ENCODE measurements at places on chromosomes 2 and 18.

GRCh38 chr2:195674491-195675221 lies 17.6 kb downstream of the SLC39A10 start:
- no peak for DNase-seq

GRCh38 chr2:161223139-161223732 lies 63.0 kb downstream of the TANK start:
- no peak for DNase-seq

DNA sequence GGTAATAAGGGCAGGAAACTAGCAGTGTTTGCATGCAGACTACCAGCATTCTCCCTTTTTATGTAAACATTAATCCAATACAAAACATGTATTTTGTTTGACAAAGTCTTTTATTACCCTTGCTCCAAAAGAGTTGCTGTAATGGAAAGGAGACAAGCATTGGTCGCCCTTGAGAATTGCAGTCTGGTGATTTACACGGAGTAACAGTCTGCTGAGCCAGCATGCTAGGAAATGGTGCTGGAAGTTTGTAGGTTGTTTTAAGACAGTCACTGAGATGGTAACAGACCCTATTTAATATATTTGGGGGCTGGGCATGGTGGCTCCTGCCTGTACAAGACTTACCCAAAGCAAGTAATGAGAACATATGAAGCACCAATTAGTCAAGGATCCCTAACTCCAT lies 2.8 kb upstream of the PRKCE start:
- no peak for DNase-seq

- no peak for DNase-seq
Measured at GRCh38 chr2:241125626-241126025, 23.5 kb upstream of the MTERF4 start.

DNA sequence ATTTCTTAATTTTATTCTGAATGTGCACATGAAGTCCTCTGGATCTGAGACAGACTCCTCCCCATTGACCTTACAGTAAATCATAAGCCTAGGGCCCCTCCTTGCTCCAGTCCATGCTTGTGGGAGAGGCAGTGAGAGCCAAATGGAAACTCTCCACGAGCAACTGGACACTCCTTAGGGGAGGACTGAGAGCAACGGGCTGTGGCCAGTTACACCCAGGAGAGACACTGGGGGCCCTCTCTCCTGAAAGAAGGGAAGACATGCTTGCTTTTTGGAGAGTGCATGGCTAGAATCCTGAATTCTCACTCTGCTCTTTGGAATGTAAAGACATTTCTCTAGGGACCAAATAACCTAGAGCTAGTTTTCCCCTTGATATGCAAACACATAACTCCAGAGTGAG lies 49.0 kb upstream of the BIN1 start:
- no peak for DNase-seq

Data from brain pericyte (primary cell).